ENCODE measurements at places on chromosomes 6 and 20. TPM values are rescaled to one million over a fixed set of nuclear protein-coding genes. Genes with fewer than 3 reads are reported as not detected.
A peak's percentile ranks its signal among the peaks of the same experiment; 100 is the strongest.

DNA sequence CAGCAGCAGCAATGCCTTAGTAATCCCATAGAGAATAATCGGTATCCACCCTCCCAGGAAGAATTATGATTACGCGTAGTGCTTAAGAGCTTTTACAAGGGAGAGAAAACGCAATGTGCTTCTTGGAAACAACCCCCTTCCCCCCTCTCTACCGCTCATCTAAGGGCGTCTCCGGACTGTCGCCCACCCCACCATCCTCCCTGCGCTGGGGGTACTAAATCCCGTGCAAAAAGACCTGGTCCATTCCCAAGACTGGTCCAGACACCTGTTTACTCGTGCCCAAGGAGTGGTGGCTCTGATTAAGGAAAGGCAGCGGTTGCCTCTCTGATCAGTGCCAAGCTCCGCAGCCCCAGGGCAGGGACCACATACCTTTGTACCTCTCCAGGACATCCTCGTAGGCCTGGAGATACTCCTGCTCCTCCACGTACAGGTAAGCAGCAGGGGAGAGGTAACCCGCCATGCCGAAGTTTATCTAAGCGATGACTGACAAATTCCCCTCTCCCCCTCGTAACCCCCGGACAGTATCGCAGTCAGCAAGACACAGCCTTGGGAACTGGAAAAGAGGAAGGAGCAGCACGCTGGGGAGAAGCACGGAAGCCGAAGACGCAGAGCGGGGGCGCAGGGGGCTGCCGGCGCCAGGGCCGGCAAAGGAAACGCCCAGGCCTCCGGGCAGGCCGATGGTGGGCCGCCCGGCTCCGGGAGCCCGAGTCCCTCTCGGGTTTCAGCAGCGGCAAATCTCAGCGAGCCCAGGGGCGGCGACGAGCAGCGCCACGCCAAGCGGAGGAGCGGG is 112.0 kb upstream of the BEND6 start:
- H3K36me3 ChIP-seq: no peaks in the 10 kb centered on the region
- H3K27ac ChIP-seq: peak overlapping the region; percentile 84
- peak overlapping the region; percentile 93 for H3K4me3 ChIP-seq
- DNase-seq: no peak
- H3K27me3 ChIP-seq: peaks cover 55% of the 10 kb centered on the region
- peaks cover 6% of the 10 kb centered on the region for H3K4me1 ChIP-seq

DNA sequence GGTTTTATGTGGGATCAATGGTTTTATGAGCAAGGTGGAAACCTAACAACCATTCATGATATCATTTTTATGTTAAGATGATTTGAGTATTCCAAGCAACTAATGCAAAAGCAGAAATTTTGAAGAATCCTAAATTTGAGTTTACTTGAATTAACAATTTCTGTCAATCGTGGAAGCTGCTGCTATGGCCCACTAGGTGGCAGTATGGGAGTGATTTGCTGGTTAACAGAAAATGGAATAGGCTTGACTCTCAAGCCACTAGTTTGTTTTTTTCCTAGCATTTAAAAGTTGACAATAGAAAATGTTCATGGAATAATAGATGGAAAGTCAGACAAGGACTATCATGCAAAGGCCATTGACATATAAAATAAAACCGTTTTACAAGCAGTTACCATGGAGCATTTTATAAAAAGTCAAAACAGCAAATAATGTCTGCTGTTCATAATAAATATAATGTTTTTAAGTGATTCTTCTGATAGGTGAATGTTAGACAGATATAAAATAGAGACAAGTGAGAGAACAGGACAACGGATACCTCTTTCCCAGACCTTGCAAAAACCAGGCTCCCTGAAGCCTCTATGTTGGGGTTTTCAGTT is 43.0 kb upstream of the TMEM200A start:
- peaks cover 12% of the 10 kb centered on the region for H3K4me1 ChIP-seq
- peak; percentile 85 for DNase-seq
- H3K27ac ChIP-seq: no peak overlapping the region
- no peak overlapping the region for H3K4me3 ChIP-seq
- no peaks in the 10 kb centered on the region for H3K36me3 ChIP-seq

DNA sequence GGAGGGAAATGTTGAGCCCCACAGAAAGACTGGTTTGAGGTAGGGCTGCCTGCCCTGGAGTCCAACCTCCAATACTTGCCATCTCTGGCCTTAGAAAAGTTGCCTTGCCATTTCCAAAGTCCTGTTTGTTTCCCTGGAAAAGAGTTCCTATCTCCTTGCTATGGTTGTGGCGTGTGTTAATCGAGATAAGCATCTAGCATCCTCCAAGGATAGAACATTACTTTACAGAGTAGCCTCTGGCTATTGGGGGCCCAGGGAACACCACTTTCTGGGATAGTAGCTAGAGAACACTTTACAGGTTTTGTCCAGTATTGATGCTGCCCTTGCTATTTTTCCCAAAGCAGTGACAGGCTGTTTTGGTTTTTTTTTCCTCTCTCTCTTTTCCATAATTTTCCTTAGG is 57.4 kb upstream of the SASH1 start:
- no peaks in the 10 kb centered on the region for H3K4me1 ChIP-seq
- H3K4me3 ChIP-seq: no peak overlapping the region
- H3K27ac ChIP-seq: no peak overlapping the region
- no peak for DNase-seq
- H3K36me3 ChIP-seq: no peaks in the 10 kb centered on the region

DNA sequence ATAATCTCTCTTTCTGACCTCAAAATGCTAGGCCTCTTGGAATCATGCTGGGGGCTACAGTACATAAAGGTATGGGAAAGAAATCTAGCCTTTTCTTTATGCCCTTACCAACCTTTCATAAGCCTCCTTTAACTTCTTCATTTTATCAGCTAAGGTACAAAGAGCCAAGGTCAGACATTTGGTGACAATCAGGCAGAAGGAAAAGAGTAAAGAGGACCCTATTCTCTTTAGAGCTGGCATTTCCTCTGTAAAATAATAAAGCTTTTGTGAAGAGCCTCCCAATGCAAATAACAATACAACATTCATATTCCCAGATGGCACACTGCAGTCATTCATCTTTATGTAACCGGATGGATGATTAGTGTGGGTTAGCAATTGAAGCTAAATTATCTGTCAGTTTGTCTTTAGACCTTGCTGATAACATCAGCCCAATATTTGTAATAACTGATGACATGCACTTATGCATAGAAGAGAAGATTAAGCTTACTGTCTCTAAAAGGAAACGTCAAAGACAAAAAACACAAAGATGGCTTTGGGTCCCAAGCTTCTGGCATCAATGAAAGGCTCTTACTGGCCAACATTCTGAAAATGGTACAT is 163.1 kb downstream of the IBTK start:
- no peak overlapping the region for H3K27ac ChIP-seq
- DNase-seq: no peak
- H3K4me1 ChIP-seq: no peaks in the 10 kb centered on the region
- peaks cover 2% of the 10 kb centered on the region for H3K27me3 ChIP-seq

DNA sequence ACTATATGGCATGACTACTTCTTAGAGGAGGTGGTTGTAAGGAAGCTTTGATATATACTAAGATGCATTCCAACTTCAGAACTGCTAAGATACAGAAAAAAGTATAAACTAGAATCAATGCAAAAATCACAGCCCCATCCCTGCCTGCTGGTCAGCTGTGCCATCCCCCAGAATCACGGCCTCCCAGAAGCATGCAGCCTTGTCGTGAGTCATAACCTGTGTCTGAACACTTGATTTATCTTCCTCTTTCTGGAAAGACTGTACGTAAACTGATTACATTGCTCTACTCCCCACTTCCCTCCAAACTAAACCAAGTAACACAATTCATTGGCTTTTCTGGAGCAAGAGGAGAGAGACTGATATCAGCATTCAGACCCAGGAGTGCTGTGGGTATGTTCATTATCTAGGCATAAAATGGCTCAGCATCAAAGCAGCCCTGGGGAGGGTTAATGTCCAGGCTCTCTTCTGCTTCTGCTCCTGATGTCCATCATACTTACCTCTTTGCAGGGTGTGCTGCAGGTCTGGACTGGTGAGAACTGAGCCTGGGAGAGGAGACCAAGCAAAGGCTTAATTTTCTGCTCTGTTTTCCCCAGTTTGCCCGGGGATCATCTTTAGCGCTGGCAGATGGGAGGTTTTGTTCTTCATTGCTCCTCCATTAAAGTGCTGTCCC is 18.4 kb downstream of the SCP2D1 start:
- no peaks in the 10 kb centered on the region for H3K36me3 ChIP-seq
- H3K27ac ChIP-seq: no peak overlapping the region
- H3K4me3 ChIP-seq: no peak overlapping the region
- H3K27me3 ChIP-seq: peaks cover 2% of the 10 kb centered on the region
- H3K4me1 ChIP-seq: no peaks in the 10 kb centered on the region

DNA sequence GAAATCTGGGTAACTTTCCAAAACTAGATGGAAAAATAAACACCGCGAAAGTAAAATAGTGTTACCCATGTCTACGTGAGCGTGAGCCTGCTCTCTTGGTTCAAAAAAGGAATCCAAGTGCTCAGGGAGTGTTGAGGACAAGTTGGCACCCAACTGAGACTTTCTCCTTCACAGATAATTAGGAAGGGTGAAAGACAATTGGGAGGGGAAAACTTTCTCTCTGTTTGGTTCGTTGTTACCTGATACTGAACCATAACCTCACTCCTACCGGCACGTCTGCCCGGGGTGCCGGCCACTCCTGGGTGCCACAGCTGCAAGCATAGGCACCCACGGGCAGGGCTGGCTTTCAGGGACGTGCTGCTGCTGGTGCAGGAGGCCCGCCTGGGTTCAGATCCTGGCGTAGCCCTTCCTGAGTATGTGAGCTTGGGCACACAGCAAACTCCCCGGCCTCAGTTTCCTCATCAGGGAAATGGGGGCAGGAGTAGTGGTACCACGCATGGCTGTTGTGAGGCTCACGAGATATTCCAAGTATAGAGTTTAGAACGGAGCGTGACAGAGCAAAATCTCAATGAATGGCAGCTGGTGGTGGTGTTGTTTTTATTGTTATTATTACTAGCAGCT is 38.2 kb upstream of the PMEPA1 start:
- no peak overlapping the region for H3K4me3 ChIP-seq
- H3K27ac ChIP-seq: no peak overlapping the region
- H3K4me1 ChIP-seq: peaks cover 11% of the 10 kb centered on the region
- DNase-seq: no peak
- no peaks in the 10 kb centered on the region for H3K36me3 ChIP-seq
- H3K27me3 ChIP-seq: peaks cover 42% of the 10 kb centered on the region

GRCh38 chr20:17992224-17992637 is 23.4 kb downstream of the MGME1 start:
- peaks cover 25% of the 10 kb centered on the region for H3K36me3 ChIP-seq
- peaks cover 45% of the 10 kb centered on the region for H3K4me1 ChIP-seq
- peak overlapping the region; percentile 92 for H3K27ac ChIP-seq

DNA sequence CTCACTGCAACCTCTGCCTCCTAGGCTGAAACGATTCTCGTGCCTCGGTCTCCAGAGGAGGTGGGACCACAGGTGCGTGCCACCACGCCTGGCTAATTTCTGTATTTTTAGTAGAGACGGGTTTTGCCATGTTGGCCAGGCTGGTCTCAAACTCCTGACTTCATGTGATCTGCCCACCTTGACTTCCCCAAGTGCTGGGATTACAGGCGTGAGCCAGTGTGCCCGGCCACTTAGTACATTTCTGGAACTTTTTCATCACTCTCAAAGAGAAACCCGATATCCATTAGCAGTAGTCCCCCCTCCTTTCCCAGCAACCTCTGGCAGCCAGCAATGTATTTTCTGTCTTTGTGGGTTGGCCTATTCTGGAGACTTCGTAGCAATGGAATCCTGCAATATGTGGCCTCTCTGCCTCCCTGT is 109.8 kb downstream of the JARID2 start:
- H3K27ac ChIP-seq: no peak overlapping the region
- no peak for DNase-seq
- H3K4me1 ChIP-seq: peaks cover 45% of the 10 kb centered on the region

- H3K27me3 ChIP-seq: no peaks in the 10 kb centered on the region
- H3K4me1 ChIP-seq: peaks cover 16% of the 10 kb centered on the region
- H3K27ac ChIP-seq: no peak overlapping the region
Observed at GRCh38 chr20:49865559-49865958, 49.8 kb downstream of the SPATA2 start.

GRCh38 chr6:189676-190075 is 102.6 kb upstream of the DUSP22 start:
- no peaks in the 10 kb centered on the region for H3K36me3 ChIP-seq
- no peak for DNase-seq
- no peaks in the 10 kb centered on the region for H3K27me3 ChIP-seq

DNA sequence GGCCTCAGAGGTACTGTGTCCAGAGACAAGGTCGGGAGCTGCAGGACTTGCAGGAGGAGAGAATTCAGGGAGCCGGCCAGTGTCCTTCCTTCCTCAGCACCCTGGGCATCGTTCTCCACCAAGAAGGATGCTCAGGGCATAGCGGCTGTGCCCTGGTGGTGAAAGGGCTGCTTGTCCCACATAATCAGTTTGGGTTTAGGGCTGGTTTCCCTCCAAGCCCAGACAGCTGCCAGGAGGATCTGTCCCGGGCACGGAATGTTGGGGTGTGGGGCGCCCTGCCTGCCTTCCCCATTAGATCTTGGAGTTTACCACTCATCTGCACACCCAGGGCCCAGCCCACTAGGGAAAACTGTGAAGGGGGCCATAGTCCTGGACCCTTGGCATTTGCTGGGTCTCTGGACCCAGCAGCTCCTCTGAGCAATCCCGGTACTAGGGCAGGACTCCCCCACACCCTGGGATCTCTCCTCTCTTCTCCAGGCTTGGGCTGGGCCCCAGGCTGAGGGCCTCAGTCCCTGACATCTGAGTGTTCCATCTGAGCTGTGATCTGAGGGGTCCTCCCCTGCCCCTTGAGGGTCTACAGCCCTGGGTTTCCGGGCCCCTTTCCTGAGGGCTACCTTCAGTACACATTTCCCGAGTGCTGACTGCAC is 18.6 kb upstream of the SPDEF start:
- no peaks in the 10 kb centered on the region for H3K36me3 ChIP-seq
- H3K4me3 ChIP-seq: no peak overlapping the region
- no peak overlapping the region for H3K27ac ChIP-seq
- H3K27me3 ChIP-seq: no peaks in the 10 kb centered on the region
- no peak for DNase-seq
- H3K4me1 ChIP-seq: peaks cover 5% of the 10 kb centered on the region

- H3K4me3 ChIP-seq: no peak overlapping the region
- no peaks in the 10 kb centered on the region for H3K27me3 ChIP-seq
- H3K36me3 ChIP-seq: no peaks in the 10 kb centered on the region
- no peak overlapping the region for H3K27ac ChIP-seq
Observed at GRCh38 chr6:1703923-1704322, 94.2 kb downstream of the FOXC1 start.

The VIP gene
- not detected for total RNA-seq

The PRICKLE4 gene
- total RNA-seq: not detected

The CD109 gene
- 23.6 TPM for total RNA-seq

The TRIM38 gene
- 24.5 TPM for total RNA-seq

The BHLHE23 gene
- total RNA-seq: not detected

Data from activated CD4-positive, alpha-beta T cell treated with anti-CD3 and anti-CD28 coated beads, Interleukin-2, amount 10 ng/mL, durations not matched to agents 24 days and 14 days (primary cell).